ENCODE measurements at places on chromosomes 1 and 21.

- no peak for DNase-seq
Measured at GRCh38 chr1:107327446-107327845, 186.6 kb downstream of the NTNG1 start.

DNA sequence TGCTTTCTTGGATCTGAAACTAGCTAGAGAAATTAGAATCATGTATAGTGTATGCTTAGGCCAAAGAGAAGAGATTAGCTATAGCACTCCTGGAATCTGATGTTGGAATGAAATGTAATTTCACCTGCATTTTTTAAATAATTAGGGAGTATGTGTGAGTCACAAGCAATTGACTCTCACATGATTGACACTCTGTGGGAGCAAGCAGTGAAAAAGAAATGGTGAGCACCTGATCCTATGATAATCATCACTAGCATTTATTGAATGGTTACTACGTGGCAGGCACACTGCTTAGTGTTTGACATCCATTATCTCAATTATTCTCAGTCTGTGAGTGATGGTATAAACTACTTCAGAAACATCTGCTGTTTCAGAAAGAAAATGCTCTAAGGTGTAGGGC, 176.6 kb downstream of the NRIP1 start:
- no peak for DNase-seq

- DNase-seq = no peak
Measured at GRCh38 chr1:111695801-111696200, 43.4 kb downstream of the INKA2 start.

DNA sequence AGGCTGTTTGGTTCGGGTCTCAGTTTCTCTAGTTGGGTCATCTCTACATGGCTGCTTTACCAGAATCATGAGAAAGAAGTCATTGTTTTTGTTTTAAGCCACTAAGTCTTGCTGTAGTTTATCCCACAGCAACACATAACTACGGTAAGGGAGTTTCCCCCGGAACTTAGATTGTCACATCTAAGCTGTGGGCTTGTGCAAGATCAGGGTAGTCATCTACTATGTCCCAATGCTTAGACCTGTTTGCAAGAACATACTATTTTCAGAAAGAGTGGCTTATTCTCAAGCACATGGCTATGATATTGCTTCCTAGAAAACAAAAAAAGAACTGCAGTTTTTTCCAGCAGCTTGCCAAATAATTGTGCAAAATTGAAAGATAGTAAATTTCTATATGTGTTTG, 18.0 kb upstream of the OLIG2 start:
- DNase-seq = no peak

DNA sequence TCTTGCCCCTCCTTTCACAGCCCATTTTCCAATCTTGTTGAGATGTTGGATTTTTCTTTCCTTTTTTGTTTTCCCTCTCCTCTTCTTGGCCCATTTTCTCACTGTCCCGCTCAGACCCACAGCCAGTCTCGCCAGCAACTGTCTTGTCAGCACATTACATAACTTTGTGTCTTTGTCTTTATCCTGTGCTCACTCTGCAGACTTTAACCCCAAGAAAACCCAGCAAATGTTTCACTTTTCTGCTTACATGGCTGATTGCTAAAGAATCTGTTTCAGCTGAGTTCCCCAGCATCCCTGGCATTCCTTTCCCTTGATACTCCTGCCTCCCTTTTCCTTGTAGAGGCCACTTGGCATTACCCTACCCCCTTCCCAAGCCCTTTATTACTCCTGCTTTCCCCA, 74.6 kb downstream of the ZNF648 start:
- DNase-seq = no peak

GRCh38 chr1:24263211-24263610, 55.9 kb upstream of the GRHL3 start:
- DNase-seq = no peak

GRCh38 chr1:179036844-179037465, 11.3 kb downstream of the FAM20B start:
- no peak for DNase-seq

- no peak for DNase-seq
Measured at GRCh38 chr21:34000375-34000774, 73.0 kb upstream of the MRPS6 start.

GRCh38 chr1:40059338-40059959, 18.9 kb downstream of the CAP1 start:
- DNase-seq = no peak

GRCh38 chr1:85427331-85427730, 37.6 kb downstream of the DDAH1 start:
- no peak for DNase-seq

GRCh38 chr1:184075055-184076029, 23.8 kb downstream of the TSEN15 start:
- no peak for DNase-seq

- no peak for DNase-seq
Measured at GRCh38 chr1:195373856-195374255, 1234.4 kb downstream of the KCNT2 start.

GRCh38 chr1:234553240-234554188, 56.5 kb downstream of the IRF2BP2 start:
- DNase-seq = no peak

- DNase-seq = no peak
Measured at GRCh38 chr21:31316488-31317169, 27.4 kb downstream of the TIAM1 start.
